Endothelial cell (in vitro differentiated cells): ENCODE measurements at places on chromosomes 3 and 15. TPM values are rescaled to one million over a fixed set of nuclear protein-coding genes. Genes with fewer than 3 reads are reported as not detected.

GRCh38 chr15:85280203-85280602 lies 100.2 kb upstream of the AKAP13 start:
- H3K36me3 ChIP-seq, result no peaks in the 10 kb centered on the region
- DNase-seq, result no peak
- peaks cover 8% of the 10 kb centered on the region for H3K4me1 ChIP-seq
- no peak overlapping the region for H3K27ac ChIP-seq
- H3K4me3 ChIP-seq, result no peak overlapping the region
- peaks cover 2% of the 10 kb centered on the region for H3K27me3 ChIP-seq

DNA sequence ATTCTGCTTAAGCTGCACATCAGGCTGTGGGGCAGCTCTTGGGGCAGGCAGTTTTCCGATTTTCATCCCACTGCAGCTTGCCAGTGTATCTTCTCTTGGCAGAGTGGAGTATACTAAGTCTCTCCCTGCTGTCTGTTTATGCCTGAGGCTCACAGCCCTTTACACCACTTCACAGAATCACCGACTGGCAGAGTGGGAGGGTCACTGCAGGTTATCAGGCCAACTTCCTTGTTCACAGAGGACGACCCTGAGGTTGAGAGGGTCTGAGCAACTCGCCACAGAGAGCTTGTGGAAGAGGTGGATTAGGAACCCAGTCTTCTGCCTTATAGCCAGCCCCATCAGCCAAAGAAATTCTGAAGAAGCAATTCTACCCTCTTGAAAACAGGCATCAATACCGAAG lies 30.9 kb downstream of the KIF9 start:
- no peaks in the 10 kb centered on the region for H3K27me3 ChIP-seq
- no peaks in the 10 kb centered on the region for H3K36me3 ChIP-seq
- DNase-seq, result no peak

DNA sequence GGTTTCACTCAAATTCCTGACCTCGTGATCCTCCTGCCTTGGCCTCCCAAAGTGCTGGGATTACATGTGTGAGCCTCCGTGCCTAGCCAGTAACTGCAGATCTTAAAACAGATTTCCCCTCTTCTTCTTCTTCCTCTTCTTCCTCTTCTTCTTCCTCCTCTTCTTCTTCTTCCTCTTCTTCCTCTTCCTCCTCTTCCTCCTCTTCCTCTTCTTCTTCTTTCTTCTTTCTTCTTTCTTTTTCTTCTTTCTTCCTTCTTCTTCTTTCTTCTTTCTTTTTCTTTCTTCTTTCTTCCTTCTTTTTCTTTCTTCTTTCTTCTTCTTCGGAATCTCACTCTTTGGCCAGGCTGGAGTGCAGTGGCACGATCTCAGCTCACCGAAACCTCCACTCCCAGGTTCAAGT lies 7.8 kb downstream of the USP3 start:
- H3K27me3 ChIP-seq, result no peaks in the 10 kb centered on the region
- H3K36me3 ChIP-seq, result no peaks in the 10 kb centered on the region
- peaks cover 18% of the 10 kb centered on the region for H3K4me1 ChIP-seq
- no peak overlapping the region for H3K27ac ChIP-seq

DNA sequence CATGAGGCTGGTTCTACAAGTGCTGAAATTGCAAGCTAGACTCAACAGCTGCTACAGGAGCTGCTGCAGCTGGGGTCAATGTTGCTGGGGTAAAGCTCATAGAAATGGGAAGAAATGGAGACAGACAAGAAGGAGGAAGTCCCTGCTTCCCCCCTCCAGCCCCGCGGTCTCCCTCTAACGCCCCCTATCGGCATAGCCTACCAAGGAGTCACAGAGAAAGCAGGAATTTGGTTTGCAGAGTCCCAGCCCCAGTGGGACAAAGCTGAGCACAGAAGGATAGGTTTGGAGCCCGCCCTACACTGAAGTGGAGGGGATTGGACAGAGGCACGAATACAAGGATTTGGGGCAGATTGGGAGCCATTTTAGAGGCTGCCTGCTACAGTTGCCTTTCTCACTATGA lies 176.9 kb upstream of the ANKRD28 start:
- H3K4me1 ChIP-seq, result no peaks in the 10 kb centered on the region
- DNase-seq, result peak; percentile 11
- no peak overlapping the region for H3K4me3 ChIP-seq
- no peaks in the 10 kb centered on the region for H3K36me3 ChIP-seq

GRCh38 chr3:11850003-11850402 lies 3.3 kb upstream of the TAMM41 start:
- H3K4me1 ChIP-seq, result peaks cover 18% of the 10 kb centered on the region
- no peak overlapping the region for H3K27ac ChIP-seq
- DNase-seq, result no peak
- H3K4me3 ChIP-seq, result no peak overlapping the region
- H3K36me3 ChIP-seq, result no peaks in the 10 kb centered on the region
- H3K27me3 ChIP-seq, result peaks cover 3% of the 10 kb centered on the region

POPDC2 gene
- total RNA-seq, result 2.0 TPM

CFAP161 gene
- total RNA-seq, result 21.1 TPM

NTRK3 gene
- total RNA-seq, result 6.4 TPM
